ENCODE measurements at places on chromosomes 3 and 15.
A peak's percentile ranks its signal among the peaks of the same experiment; 100 is the strongest.

- H3K4me1 ChIP-seq: no peaks in the 10 kb centered on the region
- no peak overlapping the region for H3K4me3 ChIP-seq
- H3K27ac ChIP-seq: no peak overlapping the region
- DNase-seq: no peak
These were observed 436.4 kb downstream of the NAALADL2 start for GRCh38 chr3:175295248-175296130.

GRCh38 chr15:71259866-71260265 is 144.6 kb downstream of the THSD4 start:
- DNase-seq: no peak
- no peaks in the 10 kb centered on the region for H3K4me1 ChIP-seq
- H3K36me3 ChIP-seq: peaks cover 4% of the 10 kb centered on the region
- H3K4me3 ChIP-seq: no peak overlapping the region

DNA sequence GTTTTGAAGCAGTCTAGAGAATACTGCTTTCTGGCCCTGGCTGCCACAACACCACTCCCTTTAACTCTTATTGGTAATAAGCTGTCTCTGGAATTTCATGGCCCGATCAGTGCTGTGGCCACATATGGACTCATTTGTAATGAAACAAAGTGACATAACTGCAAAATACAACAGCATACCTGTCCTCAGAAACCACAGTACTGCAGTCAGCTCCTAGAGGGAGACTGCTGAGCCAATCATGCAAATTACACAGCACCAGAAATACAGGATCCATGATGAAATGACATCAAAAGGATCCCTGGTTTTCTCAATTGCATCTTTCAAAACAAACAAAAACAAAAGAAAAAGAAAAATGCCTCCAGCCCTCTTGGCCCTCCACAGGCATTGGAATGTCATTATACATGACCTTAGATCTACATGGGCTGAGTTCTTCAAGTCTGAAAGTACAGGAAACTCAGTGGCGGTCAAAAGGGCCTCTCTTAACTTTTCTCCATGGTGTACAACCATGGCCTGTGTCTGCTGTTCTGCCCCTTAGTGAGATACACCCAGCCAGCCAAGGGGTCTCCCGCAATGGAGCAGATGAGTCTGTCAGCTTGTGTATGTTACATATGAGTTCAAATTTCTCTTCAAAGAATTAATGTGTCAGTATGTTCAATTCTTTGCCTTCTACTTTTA is 24.9 kb upstream of the KBTBD12 start:
- H3K36me3 ChIP-seq: peaks cover 13% of the 10 kb centered on the region
- peak overlapping the region; percentile 85 for H3K27ac ChIP-seq
- no peaks in the 10 kb centered on the region for H3K27me3 ChIP-seq
- no peak for DNase-seq

DNA sequence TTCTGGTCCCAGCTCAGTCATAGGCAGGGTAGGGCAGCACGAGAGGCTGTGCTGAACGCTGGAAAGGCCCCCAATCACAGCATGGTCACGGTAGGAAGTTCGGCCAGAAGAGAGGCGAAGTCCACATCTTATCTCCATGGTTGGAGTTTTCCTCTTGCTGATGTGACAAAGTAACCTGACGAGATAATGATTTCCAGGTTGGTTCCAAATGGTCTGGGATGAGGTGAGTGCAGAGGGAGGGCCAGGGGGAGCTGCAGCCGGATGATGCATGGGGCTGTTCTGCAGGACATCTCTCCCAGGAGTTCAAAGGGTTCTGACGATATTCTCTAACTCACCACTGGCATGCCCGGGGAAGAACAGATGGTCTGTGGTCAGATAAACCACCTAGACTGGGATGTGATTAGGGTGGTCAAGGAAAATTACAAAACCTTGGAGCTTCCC is 83.2 kb upstream of the WNT5A start:
- no peaks in the 10 kb centered on the region for H3K36me3 ChIP-seq
- no peaks in the 10 kb centered on the region for H3K27me3 ChIP-seq
- H3K4me3 ChIP-seq: no peak overlapping the region

DNA sequence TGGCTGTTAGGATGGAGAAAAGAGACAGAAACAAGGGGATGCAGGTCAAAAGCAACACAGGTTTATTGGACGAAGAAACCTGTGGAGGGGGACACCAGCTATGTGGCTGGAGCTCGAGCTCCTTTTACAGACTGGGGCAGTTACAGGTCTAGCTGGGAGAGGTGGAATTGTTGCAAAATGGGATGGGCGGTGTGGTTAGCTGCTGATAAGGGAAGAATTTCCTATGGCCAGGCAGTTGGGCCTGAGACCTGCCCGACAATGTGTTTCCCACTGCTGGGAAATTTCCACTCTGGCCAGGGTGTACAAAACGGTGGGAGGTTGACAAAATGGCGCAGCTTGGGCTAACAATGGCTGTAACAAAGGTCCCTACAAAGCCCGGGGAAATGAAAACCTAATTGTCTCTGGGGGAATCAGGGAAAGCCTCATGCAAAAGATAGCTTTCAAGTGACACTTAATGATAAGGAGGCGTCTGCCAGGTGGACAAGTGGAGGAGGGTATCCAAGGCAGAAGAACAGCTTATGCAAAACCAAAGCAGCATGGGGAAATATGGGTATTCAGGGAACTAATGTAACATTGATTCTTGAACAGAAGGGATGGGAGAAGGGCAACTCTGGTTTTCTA is 137.4 kb upstream of the SGO1 start:
- H3K27me3 ChIP-seq: no peaks in the 10 kb centered on the region
- no peak overlapping the region for H3K27ac ChIP-seq
- no peak overlapping the region for H3K4me3 ChIP-seq

DNA sequence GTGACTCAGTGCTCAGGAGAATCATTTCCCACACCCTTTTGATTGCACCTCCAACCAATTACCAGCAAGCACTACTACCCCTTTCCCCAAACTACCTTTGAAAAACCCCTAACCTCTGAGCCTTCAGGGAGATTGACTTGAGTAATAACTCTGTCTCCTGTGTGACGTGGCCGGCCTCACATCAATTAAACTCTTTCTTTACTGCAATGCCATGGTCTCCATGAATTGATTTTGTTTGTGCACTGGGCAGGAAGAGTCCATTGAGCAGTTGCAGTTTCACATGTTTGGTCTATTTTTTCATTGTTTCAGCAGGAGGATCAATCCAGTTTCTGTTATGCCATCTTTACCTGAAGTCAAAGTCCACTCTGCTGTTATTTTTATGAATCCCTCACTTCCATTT is 32.4 kb downstream of the SCN11A start:
- H3K4me3 ChIP-seq: no peak overlapping the region
- H3K27ac ChIP-seq: no peak overlapping the region
- H3K4me1 ChIP-seq: no peaks in the 10 kb centered on the region
- no peak for DNase-seq

GRCh38 chr15:76339305-76340197 is 3.0 kb downstream of the ISL2 start:
- peaks cover 5% of the 10 kb centered on the region for H3K36me3 ChIP-seq
- H3K4me3 ChIP-seq: peak overlapping the region; percentile 75
- H3K4me1 ChIP-seq: no peaks in the 10 kb centered on the region

DNA sequence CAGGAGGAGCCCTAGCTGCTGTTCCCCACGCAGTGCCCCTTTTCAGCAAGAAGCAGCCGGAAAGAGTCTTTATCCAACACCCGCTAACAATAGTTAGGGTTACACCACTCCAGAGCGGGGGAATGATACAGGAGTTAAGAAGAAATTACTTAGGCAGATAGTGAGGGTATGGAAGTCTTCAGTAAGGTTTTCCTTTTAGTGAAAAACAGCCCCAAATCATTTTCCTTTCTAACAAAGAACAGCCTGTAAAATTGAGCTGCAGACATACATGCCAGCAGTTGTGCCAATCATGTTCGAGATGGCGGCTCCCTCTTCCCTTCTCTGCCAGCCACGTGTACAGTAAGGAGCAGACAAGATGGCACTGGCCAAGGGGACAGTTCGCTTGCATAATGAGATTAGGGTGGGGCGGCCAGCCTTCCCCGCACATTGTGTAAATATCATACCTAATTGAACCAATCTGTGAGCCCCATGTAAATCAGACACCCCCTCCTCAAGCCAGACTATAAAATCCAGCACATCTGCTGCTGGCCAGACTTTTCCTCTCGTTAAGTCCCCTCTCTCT is 18.5 kb upstream of the SENP5 start:
- H3K4me1 ChIP-seq: no peaks in the 10 kb centered on the region
- H3K27ac ChIP-seq: no peak overlapping the region
- no peak for DNase-seq
- no peaks in the 10 kb centered on the region for H3K27me3 ChIP-seq

DNA sequence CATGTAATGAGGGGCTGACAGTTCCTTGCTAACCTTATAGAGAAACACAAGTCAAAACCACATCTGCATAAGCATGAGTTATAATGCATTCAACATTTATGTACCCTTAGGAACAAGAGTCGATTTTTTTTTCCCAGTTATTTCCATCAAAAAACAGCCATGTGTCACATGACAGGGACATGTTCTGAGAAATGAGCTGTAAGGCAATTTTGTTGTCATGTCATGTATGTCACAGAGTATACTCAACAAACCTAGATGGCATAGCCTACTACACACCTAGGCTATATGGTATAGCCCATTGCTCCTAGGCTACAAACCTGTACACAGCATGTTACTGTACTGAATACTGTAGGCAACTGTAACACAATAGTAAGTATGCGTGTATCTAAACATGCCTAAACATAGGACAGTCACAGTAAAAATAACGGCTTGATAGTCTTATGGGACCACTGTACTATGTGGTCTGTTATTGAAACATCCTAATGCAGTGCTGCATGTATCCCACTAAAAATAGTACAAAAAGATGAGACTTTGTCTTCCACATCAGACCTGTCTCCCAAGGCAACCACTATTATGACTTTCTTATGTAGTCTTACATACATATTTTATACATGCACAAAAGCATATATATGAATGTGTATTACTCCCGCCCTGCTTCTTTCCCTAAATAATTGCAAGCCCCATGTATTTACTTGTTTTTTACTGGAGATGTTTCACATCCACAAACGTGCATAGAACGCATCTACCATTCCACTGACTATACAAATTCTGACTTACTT is 34.9 kb downstream of the LINS1 start:
- DNase-seq: no peak
- peaks cover 29% of the 10 kb centered on the region for H3K36me3 ChIP-seq
- H3K4me1 ChIP-seq: no peaks in the 10 kb centered on the region
- no peaks in the 10 kb centered on the region for H3K27me3 ChIP-seq
- H3K4me3 ChIP-seq: no peak overlapping the region

- DNase-seq: no peak
- H3K27ac ChIP-seq: no peak overlapping the region
- peaks cover 13% of the 10 kb centered on the region for H3K36me3 ChIP-seq
- H3K4me1 ChIP-seq: no peaks in the 10 kb centered on the region
- no peaks in the 10 kb centered on the region for H3K27me3 ChIP-seq
These were observed 3.3 kb upstream of the RNU6-1 start for GRCh38 chr15:67843092-67843501.

GRCh38 chr15:69526081-69527061 is 73.8 kb downstream of the RPLP1 start:
- no peaks in the 10 kb centered on the region for H3K4me1 ChIP-seq
- no peak overlapping the region for H3K27ac ChIP-seq
- DNase-seq: no peak
- peaks cover 5% of the 10 kb centered on the region for H3K27me3 ChIP-seq
- no peaks in the 10 kb centered on the region for H3K36me3 ChIP-seq
- H3K4me3 ChIP-seq: no peak overlapping the region

- no peaks in the 10 kb centered on the region for H3K4me1 ChIP-seq
- no peaks in the 10 kb centered on the region for H3K36me3 ChIP-seq
- no peak for DNase-seq
These were observed 331.3 kb upstream of the FRG2C start for GRCh38 chr3:75332794-75333193.

- H3K27ac ChIP-seq: no peak overlapping the region
- peaks cover 59% of the 10 kb centered on the region for H3K27me3 ChIP-seq
- DNase-seq: no peak
These were observed 11.5 kb downstream of the CPNE9 start for GRCh38 chr3:9715136-9715535.

- DNase-seq: no peak
- H3K4me1 ChIP-seq: no peaks in the 10 kb centered on the region
- no peak overlapping the region for H3K4me3 ChIP-seq
- no peak overlapping the region for H3K27ac ChIP-seq
- no peaks in the 10 kb centered on the region for H3K27me3 ChIP-seq
These were observed 61.4 kb downstream of the MFSD1 start for GRCh38 chr3:158863247-158863646.

DNA sequence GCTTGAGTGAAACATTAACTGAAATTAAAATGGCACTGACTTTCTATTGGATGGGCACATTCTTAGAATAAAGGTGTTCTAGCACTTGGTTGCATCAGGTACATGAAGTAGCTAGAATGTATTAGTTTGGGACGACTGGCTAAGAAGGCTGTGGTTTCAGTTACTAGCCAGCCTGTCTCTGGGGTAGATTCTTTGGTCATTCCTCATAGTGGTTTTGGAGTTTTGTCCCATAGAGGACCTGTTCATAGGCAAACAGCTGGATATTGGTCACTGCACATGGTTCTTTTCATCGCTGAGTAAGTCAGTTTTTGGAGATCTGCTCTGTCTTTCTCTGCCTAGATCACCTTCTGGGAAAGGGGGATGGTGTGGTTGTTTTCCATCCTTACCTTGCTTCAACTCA is 55.3 kb downstream of the ADAMTSL3 start:
- no peaks in the 10 kb centered on the region for H3K4me1 ChIP-seq
- no peak overlapping the region for H3K4me3 ChIP-seq
- H3K27me3 ChIP-seq: no peaks in the 10 kb centered on the region
- no peaks in the 10 kb centered on the region for H3K36me3 ChIP-seq
- H3K27ac ChIP-seq: no peak overlapping the region
- no peak for DNase-seq

DNA sequence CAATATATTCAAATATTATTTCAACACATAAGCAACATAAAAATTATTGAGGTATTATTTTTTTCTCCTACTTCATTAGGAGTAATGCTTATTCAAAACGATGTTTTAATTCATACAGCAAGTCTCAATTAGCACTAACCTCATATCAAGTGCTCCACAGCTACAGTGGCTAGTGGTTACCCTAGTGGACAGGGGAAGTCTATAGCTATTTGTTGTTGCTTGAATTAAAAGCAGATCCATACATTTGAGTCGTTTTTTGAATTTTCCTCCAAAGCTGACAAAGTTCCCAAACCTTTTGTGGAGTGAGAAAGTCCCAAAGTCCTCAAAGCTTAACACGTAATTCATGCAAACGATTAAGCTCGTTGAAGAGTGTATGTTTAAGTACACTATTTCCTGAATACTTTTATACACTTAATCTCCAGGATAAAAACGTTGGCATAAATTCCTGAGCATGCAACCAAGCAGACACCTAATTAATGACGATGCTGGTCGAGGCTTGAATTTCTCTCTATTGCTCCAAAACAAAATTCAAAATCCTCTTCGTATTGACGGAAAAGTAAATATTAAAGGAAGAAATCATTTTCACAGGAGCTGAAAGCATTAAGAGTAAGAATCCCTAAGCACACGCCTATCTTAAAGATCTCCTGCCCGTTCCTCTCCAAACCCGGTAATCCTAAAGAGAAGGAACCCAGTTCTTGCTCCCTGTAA is 985 bp downstream of the VPS13C start:
- no peaks in the 10 kb centered on the region for H3K27me3 ChIP-seq
- H3K27ac ChIP-seq: peak overlapping the region; percentile 86
- no peaks in the 10 kb centered on the region for H3K36me3 ChIP-seq

- H3K27me3 ChIP-seq: no peaks in the 10 kb centered on the region
- DNase-seq: no peak
- H3K4me1 ChIP-seq: peaks cover 19% of the 10 kb centered on the region
- no peak overlapping the region for H3K4me3 ChIP-seq
These were observed 2.3 kb downstream of the SHOX2 start for GRCh38 chr3:158103887-158104327.

Measured in MCF 10A (cell line).